HFFc6 (cell line): ENCODE measurements at places on chromosomes 6 and 20. TPM values are rescaled to one million over a fixed set of nuclear protein-coding genes. Genes with fewer than 3 reads are reported as not detected.

ZC3H12D gene
- total RNA-seq, result 0.09 to 0.17 TPM in 2 of 3 replicates, not detected in the other

RBPJL gene
- not detected in 3 replicates for total RNA-seq

DNA sequence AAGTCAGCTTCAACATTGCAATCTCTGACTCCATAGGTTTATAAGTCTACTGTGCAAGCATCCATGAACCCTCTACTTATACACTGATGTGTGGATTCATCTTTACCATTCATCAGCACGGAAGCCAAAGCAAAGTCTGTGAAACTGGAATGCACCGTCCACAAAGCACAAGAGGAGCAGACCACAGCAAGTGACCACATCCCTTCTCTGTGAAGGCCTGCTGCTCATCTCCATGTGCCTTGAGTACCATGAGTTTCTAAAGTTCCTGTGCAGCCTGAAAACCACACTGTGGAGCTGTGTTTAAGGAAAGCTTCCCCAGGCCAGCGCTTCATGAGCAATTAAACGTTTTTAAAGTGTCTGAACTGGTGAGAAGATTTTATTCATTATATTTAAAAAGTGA is 20.0 kb downstream of the GABRR1 start:
- H3K4me1 ChIP-seq, result no peaks in the 10 kb centered on the region
- no peak overlapping the region for H3K4me3 ChIP-seq
- no peak for DNase-seq

DNA sequence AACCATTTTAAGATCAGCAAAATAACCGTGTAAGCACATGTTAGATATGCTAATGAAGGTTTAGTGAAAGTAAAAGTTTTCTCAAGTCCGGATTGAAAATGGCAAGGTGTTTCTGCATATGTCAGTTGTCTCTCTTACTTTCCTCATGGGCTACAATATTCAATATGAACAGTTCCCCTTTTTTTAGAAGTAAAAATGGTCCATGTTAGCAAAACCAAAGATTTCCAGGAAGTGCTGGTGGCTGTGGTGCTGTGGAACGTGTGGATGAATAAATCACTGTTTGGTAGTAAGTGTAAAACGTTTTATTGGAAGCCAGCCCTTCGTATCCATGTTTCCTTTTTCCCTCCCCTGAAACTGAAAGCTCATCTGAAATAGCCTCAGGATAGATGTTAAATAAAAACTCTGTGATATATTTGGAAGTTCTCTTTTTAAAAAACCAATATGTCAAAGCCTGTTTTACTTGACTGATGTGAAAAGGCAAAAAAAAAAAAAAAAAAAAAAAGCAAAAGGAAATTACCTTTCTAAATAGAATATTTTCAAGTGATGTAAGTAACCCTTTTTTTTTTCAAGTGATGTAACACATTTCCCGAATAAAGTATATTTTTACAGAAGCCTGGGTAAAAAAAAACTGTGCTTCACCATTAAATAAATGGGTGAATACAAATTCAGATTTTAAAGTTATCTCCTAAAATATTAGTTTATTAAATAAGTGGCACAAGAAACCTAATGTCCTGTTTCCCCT is 41.9 kb downstream of the PLEKHG1 start:
- no peaks in the 10 kb centered on the region for H3K4me1 ChIP-seq
- no peaks in the 10 kb centered on the region for H3K36me3 ChIP-seq
- H3K27me3 ChIP-seq, result no peaks in the 10 kb centered on the region; the same call in 1 of the 2 replicates
- H3K27ac ChIP-seq, result no peak overlapping the region
- no peak for DNase-seq

PDRG1 gene
- total RNA-seq, result 13.2 to 17.1 TPM (median 15.5 TPM) in 3 replicates

TNXB gene
- total RNA-seq, result 0.75 to 1.2 TPM (median 0.77 TPM) in 3 replicates

DNA sequence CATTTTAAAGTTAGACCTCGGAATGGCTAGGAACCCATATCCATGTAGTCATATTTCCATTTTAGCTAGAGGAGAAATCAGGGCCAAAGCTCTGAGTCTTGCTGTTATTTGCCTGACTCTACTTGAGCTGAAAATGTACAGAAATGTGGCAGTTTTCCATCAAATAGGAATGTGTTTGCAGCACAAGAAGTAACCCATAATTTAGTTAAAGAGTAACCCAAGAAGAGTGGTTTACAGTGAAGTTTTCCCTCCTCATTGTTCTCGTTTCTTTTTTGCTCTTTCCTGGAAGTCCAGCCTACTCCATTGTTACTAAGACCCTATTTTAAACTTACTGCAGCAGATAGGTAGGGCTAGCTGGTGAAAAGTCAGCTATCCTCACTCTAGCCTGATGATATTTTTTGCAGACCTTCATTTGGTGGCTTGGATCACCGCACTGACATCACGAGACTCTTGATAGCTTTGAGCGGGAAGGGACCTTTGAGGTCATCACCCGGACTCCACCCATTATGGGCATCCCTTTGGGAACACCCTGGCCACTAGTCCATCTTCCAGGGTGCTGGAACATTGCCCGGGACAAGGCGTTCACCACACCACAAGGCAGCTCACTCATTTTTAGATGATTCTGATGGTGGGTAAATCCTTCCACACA is 28.0 kb upstream of the ADGRF5 start:
- H3K4me3 ChIP-seq, result no peak overlapping the region
- DNase-seq, result no peak
- no peak overlapping the region for H3K27ac ChIP-seq
- H3K27me3 ChIP-seq, result peaks cover 16% of the 10 kb centered on the region
- no peaks in the 10 kb centered on the region for H3K4me1 ChIP-seq

LY6G6F gene
- total RNA-seq, result not detected in 3 replicates

DNA sequence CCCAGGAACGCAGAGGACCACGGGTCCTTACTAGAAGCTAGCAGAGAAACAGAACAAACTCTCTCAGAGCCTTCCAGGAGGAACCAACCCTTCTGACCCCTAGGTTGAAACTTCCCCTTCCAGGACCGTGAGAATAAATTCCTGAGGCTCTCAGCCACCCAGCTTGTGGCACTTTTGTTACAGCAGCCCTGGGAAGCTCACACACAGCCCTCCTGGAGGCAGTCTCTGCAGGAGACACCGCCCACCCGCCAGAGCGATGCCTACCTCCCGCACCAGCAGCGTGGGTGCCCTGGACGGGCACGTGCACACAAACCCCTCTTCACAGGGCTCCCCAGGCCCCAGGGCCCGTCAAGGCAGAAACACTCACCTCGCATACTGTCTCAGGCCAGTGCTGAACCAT is 4.2 kb downstream of the RNASET2 start:
- DNase-seq, result no peak
- H3K27me3 ChIP-seq, result no peaks in the 10 kb centered on the region
- H3K4me3 ChIP-seq, result no peak overlapping the region
- no peak overlapping the region for H3K27ac ChIP-seq
- H3K36me3 ChIP-seq, result peaks cover 10% of the 10 kb centered on the region
- H3K4me1 ChIP-seq, result peaks cover 22% of the 10 kb centered on the region

- H3K27ac ChIP-seq, result no peak overlapping the region; the same call in 1 of the 2 replicates
- H3K4me1 ChIP-seq, result peaks cover 48% of the 10 kb centered on the region
- peaks cover 5% of the 10 kb centered on the region; the same call in 1 of the 2 replicates for H3K36me3 ChIP-seq
- H3K27me3 ChIP-seq, result no peaks in the 10 kb centered on the region
Observed at GRCh38 chr6:71349395-71349794, 60.8 kb downstream of the OGFRL1 start.

AVP gene
- total RNA-seq, result not detected in 3 replicates

GRCh38 chr20:6299456-6299855 is 176.6 kb upstream of the FERMT1 start:
- H3K27ac ChIP-seq, result no peak overlapping the region
- no peak overlapping the region for H3K4me3 ChIP-seq
- DNase-seq, result no peak
- H3K4me1 ChIP-seq, result no peaks in the 10 kb centered on the region

MAP3K5 gene
- total RNA-seq, result 11.0 and 18.6 TPM in 2 replicates

GRCh38 chr6:167654389-167654788 is 172.3 kb upstream of the AFDN start:
- no peaks in the 10 kb centered on the region; the same call in 1 of the 2 replicates for H3K27me3 ChIP-seq
- 0 out of 2 replicates have a peak, but pooled peaks cover 5% of the 10 kb centered on the region for H3K36me3 ChIP-seq
- no peak for DNase-seq
- H3K27ac ChIP-seq, result no peak overlapping the region
- no peaks in the 10 kb centered on the region for H3K4me1 ChIP-seq

GRM4 gene
- 0.14 to 0.39 TPM in 2 of 3 replicates, not detected in the other for total RNA-seq

DNA sequence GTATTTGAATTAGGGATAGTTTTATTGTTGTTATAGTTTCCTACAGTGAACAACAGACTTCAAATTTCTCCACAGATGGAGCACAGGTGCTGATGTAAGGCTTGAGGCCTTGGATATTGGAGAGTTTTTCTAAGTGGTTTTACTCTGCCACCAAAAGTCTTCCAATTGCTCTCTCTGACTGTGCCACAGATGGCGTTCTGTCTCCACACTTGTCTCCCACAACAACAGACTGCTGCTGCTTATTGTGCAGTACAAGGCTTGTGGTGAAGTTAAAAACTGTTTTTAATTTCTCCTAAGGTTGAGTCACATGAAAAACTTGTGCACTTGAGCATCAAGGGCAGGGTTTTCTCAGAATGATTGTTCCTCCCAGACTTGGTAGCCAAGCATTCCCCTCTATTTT is 460.9 kb upstream of the KHDRBS2 start:
- no peaks in the 10 kb centered on the region for H3K4me1 ChIP-seq
- DNase-seq, result no peak
- H3K27me3 ChIP-seq, result no peaks in the 10 kb centered on the region
- H3K4me3 ChIP-seq, result no peak overlapping the region

- no peak for DNase-seq
- peaks cover 29% of the 10 kb centered on the region for H3K27me3 ChIP-seq
- H3K36me3 ChIP-seq, result no peaks in the 10 kb centered on the region
- H3K4me3 ChIP-seq, result no peak overlapping the region
Observed at GRCh38 chr6:27254566-27254965, 7.1 kb downstream of the PRSS16 start.

GRCh38 chr20:60255415-60255814 is 297.2 kb downstream of the CDH26 start:
- peaks cover 1% of the 10 kb centered on the region for H3K27me3 ChIP-seq
- H3K4me3 ChIP-seq, result peak overlapping the region; percentile 54
- H3K27ac ChIP-seq, result peak overlapping the region; percentile 88
- DNase-seq, result no peak
- H3K4me1 ChIP-seq, result peaks cover 46% of the 10 kb centered on the region
- peaks cover 3% of the 10 kb centered on the region for H3K36me3 ChIP-seq

DNA sequence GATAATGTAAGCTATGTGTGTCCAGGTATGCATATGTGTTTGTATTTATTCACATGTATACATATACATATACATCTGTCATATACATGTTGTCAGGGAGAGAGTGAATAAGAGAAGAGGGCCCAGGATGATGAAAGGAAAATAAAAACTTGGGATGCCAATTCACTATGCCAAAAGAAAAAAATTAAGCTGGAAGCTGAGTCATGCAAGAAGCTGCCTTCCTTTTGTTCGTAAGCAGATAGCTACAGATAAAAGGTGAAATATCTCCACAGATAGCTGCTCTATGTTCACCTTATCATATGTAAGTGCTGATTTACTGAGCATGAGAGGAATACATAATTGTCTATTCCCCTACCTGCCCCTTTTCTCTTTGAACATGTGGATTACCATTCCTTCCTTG is 579.9 kb downstream of the EPM2A start:
- H3K36me3 ChIP-seq, result peaks cover 10% of the 10 kb centered on the region; the same call in 1 of the 2 replicates
- H3K4me3 ChIP-seq, result no peak overlapping the region
- no peak overlapping the region for H3K27ac ChIP-seq

GRCh38 chr6:106874481-106874880 is 100.0 kb downstream of the CD24 start:
- H3K27me3 ChIP-seq, result no peaks in the 10 kb centered on the region
- no peak for DNase-seq
- no peak overlapping the region for H3K27ac ChIP-seq
- H3K36me3 ChIP-seq, result no peaks in the 10 kb centered on the region
- peaks cover 29% of the 10 kb centered on the region; the same call in 1 of the 2 replicates for H3K4me1 ChIP-seq

PNPLA1 gene
- not detected in 3 replicates for total RNA-seq

PRRT1 gene
- 2.6 to 5.6 TPM (median 3.8 TPM) in 3 replicates for total RNA-seq

- peak; percentile 17 for DNase-seq
- H3K36me3 ChIP-seq, result peaks cover 30% of the 10 kb centered on the region
- no peak overlapping the region for H3K4me3 ChIP-seq
- H3K27me3 ChIP-seq, result peaks cover 3% of the 10 kb centered on the region
- no peak overlapping the region for H3K27ac ChIP-seq
Observed at GRCh38 chr20:4366076-4366475, 350.7 kb upstream of the RNF24 start.

TOX2 gene
- 44.2 to 68.2 TPM (median 58.8 TPM) in 3 replicates for total RNA-seq

DNA sequence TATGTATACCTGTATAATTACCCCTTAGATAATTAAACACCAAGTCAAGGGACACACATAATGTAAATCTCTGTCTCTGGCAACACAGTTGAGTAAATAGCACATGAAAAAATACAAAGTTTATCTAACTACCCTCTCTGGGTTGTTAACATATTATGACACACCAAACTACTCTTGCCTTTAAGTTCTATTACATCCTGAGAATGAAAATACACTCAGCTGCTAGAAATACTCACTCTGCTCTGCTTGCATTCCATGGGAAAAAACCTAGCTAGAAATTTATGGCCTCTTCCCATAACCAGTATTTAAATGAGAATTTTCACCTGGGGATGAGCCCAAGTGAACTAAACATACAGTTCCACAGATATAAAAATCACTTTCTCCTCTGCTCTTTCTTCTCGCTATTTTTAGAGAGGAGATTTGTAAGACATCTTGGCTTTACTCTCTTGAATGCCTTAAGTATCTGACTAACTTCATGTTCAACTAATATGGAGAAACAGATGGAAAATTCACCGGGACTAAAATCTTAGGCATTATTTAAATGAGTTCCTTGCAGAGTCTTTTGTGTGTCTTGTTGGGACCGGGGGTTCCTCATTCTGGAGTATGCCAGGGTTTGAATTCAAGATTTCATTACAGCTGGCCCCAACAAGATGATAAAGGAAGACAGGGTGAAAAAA is 140.9 kb downstream of the GJA10 start:
- DNase-seq, result no peak
- H3K4me1 ChIP-seq, result no peaks in the 10 kb centered on the region; the same call in 1 of the 2 replicates
- H3K27me3 ChIP-seq, result no peaks in the 10 kb centered on the region; the same call in 1 of the 2 replicates
- no peaks in the 10 kb centered on the region for H3K36me3 ChIP-seq

DNA sequence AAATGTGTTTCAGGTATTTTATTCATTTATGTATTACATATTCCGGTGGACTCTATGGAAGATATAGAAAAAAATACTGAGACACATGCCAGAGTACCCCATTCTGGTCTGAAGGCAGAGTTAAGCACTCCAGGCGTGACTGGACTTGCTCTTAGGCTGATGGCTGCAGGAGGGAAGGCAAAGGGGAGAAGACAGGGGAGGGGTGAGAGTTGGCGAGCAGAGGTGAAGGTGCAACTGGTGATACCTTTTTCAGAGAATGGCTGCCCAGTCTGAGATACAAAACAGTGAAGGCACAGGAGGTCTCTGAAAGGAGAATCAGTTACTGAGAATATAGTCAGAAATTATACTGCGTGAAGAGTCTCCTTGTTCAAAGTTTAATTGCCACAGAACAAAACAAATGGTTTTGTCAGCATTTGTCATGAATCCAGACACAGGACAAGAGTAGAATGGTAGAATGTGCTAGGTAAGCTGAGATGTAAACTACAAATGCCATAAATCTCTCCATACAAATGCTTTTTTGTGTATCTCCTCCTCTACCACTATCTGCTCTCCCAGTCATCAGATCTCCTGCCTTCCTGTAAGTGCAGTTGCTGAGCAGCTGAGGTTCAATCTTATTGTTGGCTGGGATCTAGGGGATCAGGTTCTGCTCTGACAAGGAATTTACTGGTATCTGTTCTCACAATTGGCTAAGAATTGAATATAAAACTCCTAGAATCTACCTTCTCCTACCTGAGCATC is 104.2 kb upstream of the DST start:
- H3K27ac ChIP-seq, result peak overlapping the region; percentile 84
- H3K4me1 ChIP-seq, result peaks cover 100% of the 10 kb centered on the region
- peaks cover 4% of the 10 kb centered on the region for H3K27me3 ChIP-seq
- DNase-seq, result no peak
